Fibroblast of skin of scalp (primary cell): ENCODE measurements at places on chromosomes 3 and 15.

- DNase-seq = no peak
These were observed 53.1 kb upstream of the ARNT2 start for GRCh38 chr15:80350941-80351610.

- no peak for DNase-seq
These were observed 50.1 kb downstream of the NUP210 start for GRCh38 chr3:13370055-13370454.

DNA sequence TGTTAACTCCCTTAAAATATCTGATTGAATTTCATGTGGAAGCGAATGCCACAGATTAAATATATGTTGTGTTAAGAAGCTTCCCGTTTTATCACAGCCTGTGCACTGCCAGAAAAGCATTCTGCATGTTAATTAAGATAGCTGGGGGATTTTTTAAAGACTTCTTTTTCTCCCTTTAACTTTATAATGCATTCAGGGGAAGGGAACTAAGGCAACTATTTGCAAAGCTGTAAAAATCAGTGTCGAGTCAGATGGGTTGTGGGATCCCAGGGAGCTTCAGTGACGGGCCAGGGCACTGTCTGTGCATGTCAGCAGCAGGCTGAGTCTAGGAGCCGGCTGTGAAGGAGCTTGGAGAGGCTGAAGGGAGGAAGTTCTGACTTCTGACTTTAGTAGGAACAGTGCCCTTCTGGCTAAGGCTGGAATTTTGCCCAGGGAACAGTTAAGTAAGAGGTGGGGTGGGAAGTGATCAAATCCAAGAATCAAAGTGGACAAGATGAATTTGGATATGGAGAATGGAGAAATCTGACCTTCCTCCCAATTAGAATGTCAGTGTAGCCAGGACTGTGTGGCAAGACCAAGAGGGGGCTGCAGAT, 77.7 kb downstream of the ABHD5 start:
- no peak for DNase-seq

GRCh38 chr3:38115645-38116427, 21.1 kb downstream of the ACAA1 start:
- no peak for DNase-seq
